Central memory CD8-positive, alpha-beta T cell (primary cell): ENCODE measurements at places on chromosomes 6 and 20.
A peak's percentile ranks its signal among the peaks of the same experiment; 100 is the strongest.

DNA sequence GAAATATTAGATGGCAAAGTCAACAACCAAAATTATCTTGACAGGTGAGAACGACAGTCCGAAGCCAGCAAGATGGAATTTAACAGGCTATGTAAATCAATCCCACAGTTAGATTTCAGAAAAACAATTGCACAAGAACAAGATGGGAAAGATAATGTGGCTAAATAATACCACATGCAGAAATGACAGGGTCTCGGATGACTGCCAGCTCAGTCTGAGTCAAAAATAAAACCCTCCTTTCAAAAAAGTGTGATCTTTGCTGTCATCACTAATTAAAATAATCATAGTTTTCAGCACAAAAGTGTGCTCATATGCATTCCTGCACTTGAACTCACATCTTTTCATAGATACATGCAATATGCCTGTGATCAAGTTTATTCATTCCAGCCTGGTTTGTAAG, 25.9 kb downstream of the FOXQ1 start:
- peaks cover 83% of the 10 kb centered on the region for H3K27me3 ChIP-seq
- H3K36me3 ChIP-seq = peaks cover 3% of the 10 kb centered on the region
- no peak overlapping the region for H3K4me3 ChIP-seq
- no peak for DNase-seq
- H3K27ac ChIP-seq = no peak overlapping the region

DNA sequence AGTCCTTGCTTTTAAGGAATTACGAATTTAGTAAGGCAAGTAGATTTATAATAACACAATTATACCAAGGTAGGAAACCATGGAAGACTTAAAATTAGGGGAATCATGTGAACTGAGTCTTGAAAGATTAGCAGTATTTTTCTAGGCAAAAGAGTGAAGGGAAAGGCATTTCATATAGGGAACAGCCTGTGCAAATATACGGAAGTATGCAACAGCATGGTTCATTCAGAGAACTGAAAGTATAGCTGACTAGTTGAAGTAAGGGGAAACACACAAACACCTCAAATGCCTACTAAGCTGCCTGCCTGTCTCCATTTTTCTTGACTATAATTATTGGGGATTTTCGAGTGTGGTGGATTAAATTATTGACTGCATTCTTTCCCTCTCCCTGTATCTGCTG, 39.0 kb upstream of the ECHDC1 start:
- peaks cover 1% of the 10 kb centered on the region for H3K36me3 ChIP-seq
- H3K27me3 ChIP-seq = no peaks in the 10 kb centered on the region
- no peak overlapping the region for H3K27ac ChIP-seq
- no peak for DNase-seq
- H3K4me1 ChIP-seq = no peaks in the 10 kb centered on the region
- H3K4me3 ChIP-seq = no peak overlapping the region

DNA sequence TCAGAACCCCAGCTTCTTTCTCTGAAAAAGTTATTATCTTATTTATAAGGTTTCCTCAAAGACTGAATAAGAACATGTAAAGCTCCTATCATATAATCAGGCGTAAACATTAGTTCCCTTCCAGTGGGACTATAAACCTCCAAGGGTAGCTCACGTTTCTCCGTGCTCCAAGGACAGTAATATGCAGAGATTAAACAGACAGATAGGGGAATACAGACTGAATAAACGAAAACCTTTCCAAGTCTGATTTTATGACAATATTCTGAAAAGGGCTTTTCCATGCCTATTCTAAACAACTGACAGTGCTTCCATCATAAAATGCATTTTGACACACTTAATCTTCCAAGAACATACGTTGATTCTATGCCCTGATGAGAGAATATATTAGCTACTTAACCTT, 22.8 kb downstream of the BACH2 start:
- peaks cover 12% of the 10 kb centered on the region for H3K36me3 ChIP-seq
- peak overlapping the region; percentile 39 for H3K4me3 ChIP-seq
- peaks cover 41% of the 10 kb centered on the region for H3K4me1 ChIP-seq
- peaks cover 10% of the 10 kb centered on the region for H3K27me3 ChIP-seq

DNA sequence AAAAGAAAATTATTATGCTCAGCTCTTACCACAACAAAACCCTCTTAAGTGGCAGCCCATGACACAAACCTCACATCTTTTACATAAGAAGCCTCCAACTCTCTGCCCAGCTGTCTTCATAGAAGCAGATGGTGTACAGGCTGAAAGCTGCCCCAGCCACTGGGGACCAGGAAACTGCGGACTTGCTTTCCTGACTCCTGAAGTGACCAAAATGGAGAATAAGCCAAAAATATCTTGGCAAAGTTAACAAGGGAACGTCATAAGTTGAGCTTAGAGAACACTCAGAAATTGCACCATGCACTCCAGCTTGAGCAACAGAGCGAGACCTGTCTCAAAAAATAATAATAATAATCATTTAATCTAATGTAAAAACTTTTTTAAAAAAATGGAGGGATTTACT, 160.3 kb upstream of the CDYL start:
- no peaks in the 10 kb centered on the region for H3K36me3 ChIP-seq
- H3K4me3 ChIP-seq = no peak overlapping the region
- no peak for DNase-seq
- H3K27ac ChIP-seq = no peak overlapping the region

- peaks cover 15% of the 10 kb centered on the region for H3K4me1 ChIP-seq
- no peak for DNase-seq
These were observed 116.1 kb upstream of the PTPN1 start for GRCh38 chr20:50393990-50394561.

- no peaks in the 10 kb centered on the region for H3K4me1 ChIP-seq
- no peak overlapping the region for H3K27ac ChIP-seq
- DNase-seq = no peak
- H3K36me3 ChIP-seq = no peaks in the 10 kb centered on the region
- peaks cover 34% of the 10 kb centered on the region for H3K27me3 ChIP-seq
- H3K4me3 ChIP-seq = no peak overlapping the region
These were observed 68.3 kb upstream of the EXOC2 start for GRCh38 chr6:760982-761955.

GRCh38 chr6:144896289-144896688, 611.2 kb downstream of the UTRN start:
- no peak overlapping the region for H3K4me3 ChIP-seq
- no peak for DNase-seq
- H3K36me3 ChIP-seq = no peaks in the 10 kb centered on the region
- no peak overlapping the region for H3K27ac ChIP-seq
- no peaks in the 10 kb centered on the region for H3K27me3 ChIP-seq

GRCh38 chr6:166498228-166498627, 88.2 kb downstream of the RAMACL start:
- no peaks in the 10 kb centered on the region for H3K4me1 ChIP-seq
- no peaks in the 10 kb centered on the region for H3K27me3 ChIP-seq
- no peak overlapping the region for H3K4me3 ChIP-seq

DNA sequence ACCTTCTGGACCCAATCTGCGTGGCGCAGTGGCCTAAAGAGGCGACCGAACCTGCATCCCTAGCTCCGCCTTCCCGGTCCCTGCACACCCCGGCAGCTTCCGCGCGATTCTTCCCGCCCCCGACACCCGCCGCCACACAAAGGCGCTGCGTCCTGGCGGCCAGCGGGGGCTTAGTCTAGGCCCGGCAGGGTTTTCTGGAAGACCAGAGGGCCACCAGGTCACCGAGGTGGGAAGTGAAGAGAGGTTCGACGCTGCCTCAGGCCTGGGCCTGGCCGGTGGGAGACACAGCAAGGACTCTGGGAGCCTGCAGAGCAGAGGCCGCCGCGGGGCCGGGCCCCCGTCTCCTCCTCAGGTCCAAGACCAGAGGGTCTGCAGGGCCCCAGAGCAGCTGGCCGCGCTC, 154.9 kb downstream of the OR2B2 start:
- H3K27ac ChIP-seq = peak overlapping the region; percentile 86
- peaks cover 43% of the 10 kb centered on the region for H3K4me1 ChIP-seq
- H3K4me3 ChIP-seq = peak overlapping the region; percentile 84

GRCh38 chr6:3405679-3406078, 51.2 kb downstream of the SLC22A23 start:
- H3K4me1 ChIP-seq = no peaks in the 10 kb centered on the region
- H3K27me3 ChIP-seq = peaks cover 41% of the 10 kb centered on the region
- no peak overlapping the region for H3K4me3 ChIP-seq
- no peak overlapping the region for H3K27ac ChIP-seq
- no peak for DNase-seq

GRCh38 chr6:162856885-162857284, 129.1 kb downstream of the PACRG start:
- H3K36me3 ChIP-seq = no peaks in the 10 kb centered on the region
- no peak overlapping the region for H3K27ac ChIP-seq
- H3K27me3 ChIP-seq = no peaks in the 10 kb centered on the region
- no peak for DNase-seq

- H3K4me1 ChIP-seq = peaks cover 5% of the 10 kb centered on the region
- no peak overlapping the region for H3K4me3 ChIP-seq
- H3K36me3 ChIP-seq = no peaks in the 10 kb centered on the region
- H3K27ac ChIP-seq = no peak overlapping the region
- no peak for DNase-seq
These were observed 48.1 kb downstream of the PRDM1 start for GRCh38 chr6:106134087-106134770.

GRCh38 chr6:45843848-45844521, 171.7 kb downstream of the CLIC5 start:
- H3K4me3 ChIP-seq = no peak overlapping the region
- DNase-seq = no peak
- H3K36me3 ChIP-seq = no peaks in the 10 kb centered on the region
- no peaks in the 10 kb centered on the region for H3K27me3 ChIP-seq

DNA sequence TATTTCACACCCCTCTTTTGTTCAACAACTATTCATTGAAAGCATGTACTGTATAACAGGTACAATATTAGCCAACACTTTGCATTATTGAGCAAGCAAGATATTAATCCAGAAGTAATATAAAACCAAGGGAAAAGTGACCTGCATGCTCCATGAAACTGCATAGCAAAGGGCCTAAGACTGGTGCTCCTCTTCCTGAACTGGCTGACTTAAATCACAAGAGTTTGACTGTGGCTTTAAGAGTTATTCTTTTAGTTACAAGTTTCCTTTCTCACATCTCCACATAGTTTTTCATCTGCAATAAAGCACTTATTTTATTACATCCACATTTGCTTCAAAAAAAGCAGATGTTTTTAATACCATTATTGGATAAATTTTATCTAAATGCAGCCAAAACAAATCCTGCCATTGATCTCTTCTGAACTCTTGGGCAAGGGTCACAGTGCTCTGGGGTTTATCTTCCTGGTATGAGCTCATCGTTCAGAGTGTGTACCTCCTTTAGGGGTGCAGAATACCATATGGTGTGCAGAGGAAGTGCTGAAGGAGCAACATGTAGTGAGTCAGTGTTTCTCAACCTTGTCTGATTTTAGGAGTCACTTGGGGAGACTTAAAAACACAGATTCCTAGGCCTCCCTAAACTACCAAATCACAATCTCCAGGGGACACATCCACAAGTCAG, 1225.9 kb upstream of the MAP3K7 start:
- DNase-seq = no peak
- no peak overlapping the region for H3K4me3 ChIP-seq
- H3K27me3 ChIP-seq = no peaks in the 10 kb centered on the region
- peaks cover 1% of the 10 kb centered on the region for H3K36me3 ChIP-seq
- no peaks in the 10 kb centered on the region for H3K4me1 ChIP-seq

- no peaks in the 10 kb centered on the region for H3K27me3 ChIP-seq
- peak overlapping the region; percentile 9 for H3K27ac ChIP-seq
- no peak overlapping the region for H3K4me3 ChIP-seq
- peaks cover 6% of the 10 kb centered on the region for H3K36me3 ChIP-seq
These were observed 2.5 kb upstream of the KATNA1 start for GRCh38 chr6:149651056-149651455.

DNA sequence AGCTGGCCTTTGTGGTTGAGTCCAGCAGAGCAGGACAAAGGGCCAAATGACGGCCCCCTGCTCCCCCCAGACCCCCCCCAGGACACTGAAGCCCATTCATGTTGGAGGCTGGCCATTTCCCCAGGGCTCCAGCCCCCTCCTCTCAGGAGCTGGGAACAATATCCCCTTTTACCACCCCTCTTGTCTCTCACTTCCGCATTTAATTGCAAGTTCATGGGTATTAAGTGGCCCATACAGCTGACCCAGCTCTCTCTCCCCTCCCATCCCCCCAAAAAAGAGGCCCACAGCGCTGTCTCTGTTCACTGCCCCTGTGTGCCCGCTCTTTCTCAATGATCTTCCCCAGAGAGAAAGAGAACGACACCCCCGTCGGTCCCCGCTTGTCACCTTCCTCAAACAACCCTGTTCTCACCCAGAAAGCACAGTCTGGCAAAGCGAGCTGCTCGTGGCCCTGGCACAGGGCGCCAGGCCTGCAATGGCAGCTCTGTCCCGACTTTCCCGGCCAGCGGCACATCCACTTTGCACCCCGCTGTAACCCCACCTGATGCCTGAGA, 30.4 kb downstream of the PREX1 start:
- H3K27ac ChIP-seq = peak overlapping the region; percentile 88
- peaks cover 12% of the 10 kb centered on the region for H3K36me3 ChIP-seq
- peaks cover 73% of the 10 kb centered on the region for H3K4me1 ChIP-seq

GRCh38 chr20:61845233-61845671, 220.4 kb downstream of the TAF4 start:
- H3K4me3 ChIP-seq = no peak overlapping the region
- DNase-seq = no peak
- H3K27ac ChIP-seq = no peak overlapping the region
- H3K4me1 ChIP-seq = no peaks in the 10 kb centered on the region
- H3K27me3 ChIP-seq = peaks cover 5% of the 10 kb centered on the region

GRCh38 chr20:22005535-22005934, 300.1 kb downstream of the PAX1 start:
- H3K36me3 ChIP-seq = no peaks in the 10 kb centered on the region
- no peak overlapping the region for H3K4me3 ChIP-seq
- no peaks in the 10 kb centered on the region for H3K27me3 ChIP-seq

- H3K27ac ChIP-seq = no peak overlapping the region
- H3K36me3 ChIP-seq = no peaks in the 10 kb centered on the region
- no peaks in the 10 kb centered on the region for H3K27me3 ChIP-seq
- H3K4me1 ChIP-seq = peaks cover 67% of the 10 kb centered on the region
- no peak for DNase-seq
These were observed 129.9 kb downstream of the UTRN start for GRCh38 chr6:144415014-144415413.

- H3K4me1 ChIP-seq = no peaks in the 10 kb centered on the region
- no peak for DNase-seq
- no peaks in the 10 kb centered on the region for H3K36me3 ChIP-seq
- no peaks in the 10 kb centered on the region for H3K27me3 ChIP-seq
- H3K4me3 ChIP-seq = no peak overlapping the region
These were observed 230.9 kb upstream of the CITED2 start for GRCh38 chr6:139605350-139605749.

GRCh38 chr6:20135677-20136268, 76.5 kb downstream of the MBOAT1 start:
- no peak overlapping the region for H3K27ac ChIP-seq
- H3K4me3 ChIP-seq = no peak overlapping the region
- H3K36me3 ChIP-seq = peaks cover 13% of the 10 kb centered on the region
- H3K27me3 ChIP-seq = no peaks in the 10 kb centered on the region
- H3K4me1 ChIP-seq = no peaks in the 10 kb centered on the region

- no peaks in the 10 kb centered on the region for H3K4me1 ChIP-seq
- peaks cover 55% of the 10 kb centered on the region for H3K27me3 ChIP-seq
- no peak overlapping the region for H3K4me3 ChIP-seq
- no peak overlapping the region for H3K27ac ChIP-seq
These were observed 79.8 kb downstream of the TBC1D7 start for GRCh38 chr6:13248584-13248985.
